ENCODE measurements at places on chromosomes 12 and 14.

GRCh38 chr14:99757331-99758070, 35.7 kb upstream of the EML1 start:
- DNase-seq = no peak

DNA sequence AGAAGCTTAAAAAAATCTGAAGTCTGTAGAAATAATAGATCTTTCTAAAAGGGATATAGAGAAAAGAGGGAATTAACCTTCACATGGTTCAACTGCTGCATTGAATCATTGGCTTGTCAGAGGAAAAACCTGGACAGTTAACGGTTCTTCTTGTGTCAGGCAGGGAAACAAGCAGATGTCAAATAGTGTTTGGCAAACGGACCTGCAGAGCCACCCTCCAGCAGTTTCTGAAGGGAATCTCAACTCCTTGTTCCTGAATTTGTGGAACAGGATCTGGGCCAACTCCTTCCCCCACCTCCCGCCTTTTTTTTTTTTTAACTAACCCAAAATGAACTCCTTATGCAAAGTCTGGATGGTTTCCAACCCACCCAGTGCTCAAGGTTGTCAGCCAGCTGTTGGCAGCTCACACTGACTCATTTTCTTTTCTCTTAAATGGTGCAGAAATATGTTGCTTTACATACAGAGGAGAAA, 187.3 kb downstream of the CAND1 start:
- DNase-seq = peak; percentile 41

DNA sequence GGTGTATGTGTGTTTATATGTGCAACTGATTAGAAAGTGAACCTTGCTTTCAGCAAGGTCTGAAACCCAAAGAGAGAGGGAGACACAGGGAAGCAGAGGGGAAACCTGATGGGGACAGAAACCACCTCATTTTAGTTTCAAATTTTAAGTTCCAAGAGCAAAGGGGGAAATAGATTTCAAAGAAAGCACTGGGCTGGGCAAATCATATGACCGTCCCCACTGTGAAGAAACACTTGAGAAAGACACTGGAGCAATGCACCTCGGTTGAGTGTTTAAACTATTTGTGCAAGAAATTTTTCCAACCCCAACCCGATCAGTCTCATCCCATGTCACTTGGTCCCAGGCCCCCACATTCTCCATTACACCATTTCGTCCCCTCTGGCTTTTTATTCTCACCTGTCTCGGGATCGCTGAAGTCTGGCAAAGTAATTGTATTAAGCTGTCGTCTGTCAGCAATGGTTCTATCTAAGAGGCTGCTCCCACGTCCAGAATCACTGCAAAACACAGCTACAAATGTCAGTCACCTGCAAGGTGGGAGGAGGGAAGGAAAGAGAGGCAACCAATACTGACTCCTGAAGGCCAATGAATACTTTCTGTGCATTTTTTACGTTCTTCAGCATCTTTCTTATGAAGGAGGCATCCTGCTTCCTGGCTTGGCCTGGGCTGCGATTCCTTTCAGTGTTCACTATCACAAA, 205.7 kb downstream of the TTC7B start:
- DNase-seq = no peak

GRCh38 chr12:125208942-125209341, 143.7 kb downstream of the AACS start:
- DNase-seq = no peak

DNA sequence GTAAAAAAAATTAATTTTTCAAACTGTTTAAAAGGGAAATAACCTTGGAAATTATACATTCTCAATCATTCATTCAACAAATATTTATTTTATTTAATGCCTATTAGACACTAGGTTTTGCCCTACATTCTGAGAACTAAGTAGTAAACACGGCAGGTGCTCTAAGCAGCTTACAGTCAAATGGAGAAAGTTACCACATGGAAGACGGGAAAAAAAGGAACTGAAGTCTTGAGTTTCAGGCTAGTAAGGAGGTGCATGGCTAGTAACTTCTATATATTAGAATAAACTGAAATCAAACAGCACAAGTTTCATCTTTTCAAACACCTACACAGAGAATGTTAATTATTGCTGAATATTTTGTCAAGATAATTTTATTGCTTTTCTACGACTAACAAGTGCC, 52.9 kb downstream of the C12orf42 start:
- no peak for DNase-seq

GRCh38 chr14:102819747-102820330, 42.6 kb downstream of the TRAF3 start:
- DNase-seq = no peak

GRCh38 chr12:29026419-29026818, 122.7 kb upstream of the FAR2 start:
- no peak for DNase-seq

DNA sequence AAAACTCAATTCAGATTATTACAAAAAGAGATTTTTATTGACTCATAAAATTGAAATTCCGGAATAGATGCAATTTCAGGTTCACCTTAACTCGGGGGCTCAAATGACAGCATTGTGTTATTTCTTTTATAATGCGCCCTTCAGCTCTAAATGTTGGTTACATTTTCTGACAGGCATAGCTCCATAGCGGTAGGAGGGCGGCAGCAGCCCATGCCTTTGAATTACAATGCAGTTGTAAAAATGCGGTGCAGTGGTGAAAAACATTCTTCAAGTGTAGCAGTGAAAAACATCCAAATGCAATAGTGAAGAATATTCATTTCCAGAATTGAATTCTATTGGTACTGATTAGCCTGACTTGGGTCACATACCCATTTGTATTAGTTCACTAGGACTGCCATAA, 215.3 kb upstream of the PKP2 start:
- DNase-seq = no peak

GRCh38 chr12:47082796-47083621, 3.2 kb upstream of the AMIGO2 start:
- peak; percentile 80 for DNase-seq

- DNase-seq = no peak
Observed at GRCh38 chr12:95169368-95169767, 47.9 kb downstream of the FGD6 start.

- peak; percentile 9 for DNase-seq
Observed at GRCh38 chr12:7512553-7512952, 9.0 kb upstream of the CD163 start.

- DNase-seq = no peak
Observed at GRCh38 chr12:39144613-39145061, 239.2 kb upstream of the CPNE8 start.

- no peak for DNase-seq
Observed at GRCh38 chr12:121189619-121190155, 20.2 kb upstream of the P2RX4 start.

- peak; percentile 56 for DNase-seq
Observed at GRCh38 chr14:97978341-97978740, 1181.2 kb downstream of the VRK1 start.

DNA sequence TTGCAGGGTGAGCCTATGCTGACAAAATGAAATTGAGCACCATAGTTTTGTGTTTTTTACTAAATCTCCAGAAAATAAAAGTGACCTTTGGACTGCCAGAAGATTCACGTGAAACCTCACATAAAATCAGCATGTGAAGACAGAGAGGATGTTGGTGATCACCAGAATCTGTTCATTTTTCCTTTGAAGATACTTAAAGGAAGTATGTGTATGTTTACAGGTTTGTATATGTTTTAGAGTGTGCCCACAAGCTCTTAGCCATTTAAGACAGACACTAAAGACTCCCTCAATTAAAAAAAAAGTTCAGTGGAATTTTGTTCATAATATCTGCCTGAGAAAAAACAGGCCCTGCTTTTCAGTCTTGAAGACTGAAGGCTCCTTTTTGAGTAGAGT, 25.9 kb downstream of the DDX47 start:
- no peak for DNase-seq

DNA sequence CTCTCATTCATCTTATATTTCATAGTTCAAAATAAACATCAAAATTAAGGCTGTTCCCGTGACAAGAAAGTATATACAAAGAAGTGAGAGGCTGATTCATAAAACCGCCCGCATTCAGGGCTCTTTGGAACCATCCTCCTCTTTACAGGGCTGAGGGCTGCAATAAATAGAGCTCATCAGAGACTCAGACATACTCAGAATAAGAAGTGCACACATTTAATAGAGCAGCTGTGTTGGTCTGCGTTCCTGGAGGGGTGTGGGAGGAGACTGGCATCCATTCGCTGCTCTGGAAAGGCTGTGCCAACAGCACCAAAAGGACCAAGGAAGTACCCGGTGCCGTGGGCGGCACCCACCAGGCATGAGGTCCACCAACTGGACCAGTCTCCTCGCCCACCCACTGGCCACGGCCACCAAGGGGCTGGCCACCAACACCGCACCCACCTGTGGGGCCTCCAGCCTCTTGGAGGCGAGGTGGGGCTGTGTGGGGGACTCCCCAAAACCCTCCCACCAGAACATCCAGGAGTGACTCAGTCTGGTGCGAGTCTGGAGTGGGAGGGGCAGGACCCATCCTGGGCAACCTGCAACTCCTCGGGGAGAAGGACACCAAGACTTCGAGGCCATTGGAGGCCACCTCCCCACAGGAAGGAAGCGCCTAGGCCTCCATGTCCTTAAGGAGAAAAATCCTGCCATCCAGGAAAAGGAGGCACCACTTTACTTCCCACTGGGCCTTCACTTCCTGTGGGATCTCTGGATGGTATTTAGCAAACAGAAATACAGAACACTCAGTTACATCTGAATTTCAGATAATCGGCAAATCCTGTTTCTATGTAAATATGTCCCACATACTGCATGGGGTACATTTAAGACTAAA, 32.7 kb downstream of the VCPKMT start:
- DNase-seq = no peak

DNA sequence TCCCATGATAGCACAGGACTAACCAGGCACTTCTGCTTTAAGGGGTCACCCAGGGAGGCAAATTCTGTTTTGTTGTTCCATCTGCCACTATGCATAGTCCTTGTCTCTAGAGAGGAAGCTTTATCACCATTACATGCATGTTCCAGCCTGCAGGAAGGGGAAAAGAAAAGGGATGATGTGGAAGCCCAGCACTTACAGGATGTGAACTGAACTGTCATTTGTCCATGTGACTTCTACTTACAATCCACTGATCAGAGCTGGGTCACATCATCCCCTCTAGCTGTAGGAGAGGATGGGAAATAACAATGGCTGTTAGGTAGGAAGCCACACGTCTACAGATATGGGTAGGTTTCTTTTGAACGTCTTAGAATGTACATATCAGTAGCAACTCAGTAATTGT, 203.1 kb downstream of the PTPRO start:
- no peak for DNase-seq

GRCh38 chr12:28882444-28882843, 266.6 kb upstream of the FAR2 start:
- no peak for DNase-seq

- peak; percentile 19 for DNase-seq
Observed at GRCh38 chr14:68145036-68145435, 325.5 kb downstream of the RAD51B start.

GRCh38 chr12:111596985-111597830, 1.9 kb downstream of the ATXN2 start:
- DNase-seq = peak; percentile 73

GRCh38 chr12:3218228-3219171, 141.3 kb downstream of the TSPAN9 start:
- no peak for DNase-seq

- DNase-seq = no peak
Observed at GRCh38 chr12:130938186-130938585, 15.5 kb upstream of the ADGRD1 start.

- DNase-seq = peak; percentile 8
Observed at GRCh38 chr12:27979145-27979544, 6.6 kb upstream of the PTHLH start.

DNA sequence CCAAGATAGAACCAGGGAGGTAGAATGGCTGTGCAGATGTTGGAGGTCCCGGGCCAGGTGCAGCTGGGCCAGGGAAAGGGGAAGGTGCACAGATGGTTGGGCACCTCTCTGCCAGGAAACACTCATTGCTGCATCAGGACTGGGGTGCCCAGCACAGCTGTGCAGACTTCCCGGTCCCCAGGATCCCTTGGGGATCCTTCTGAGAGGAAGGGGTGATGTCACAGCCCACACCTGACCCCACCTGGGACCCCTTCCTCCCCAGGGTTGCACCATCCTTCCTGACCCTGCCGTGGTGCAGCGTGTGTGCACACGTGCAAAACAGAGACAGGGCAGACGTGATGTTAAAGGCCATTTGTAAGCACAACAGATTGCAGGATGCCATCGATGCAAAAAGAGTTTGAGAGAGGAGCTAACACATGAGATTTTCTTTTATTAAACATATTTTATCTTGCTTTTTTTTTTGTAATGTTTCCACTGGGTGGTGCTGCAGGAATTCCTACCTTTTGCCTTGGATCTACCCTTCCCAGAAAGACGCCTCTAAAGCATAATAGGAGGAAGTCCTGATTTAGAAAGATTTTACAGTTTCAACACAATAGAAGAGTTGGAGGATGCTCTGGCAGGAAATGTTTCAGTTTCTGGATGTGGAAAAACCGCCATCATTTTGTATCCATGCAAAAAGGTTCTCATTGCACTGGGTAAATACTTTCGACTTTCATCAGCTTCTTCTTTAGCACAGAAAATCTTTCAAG, 14.8 kb downstream of the ELK3 start:
- no peak for DNase-seq

DNA sequence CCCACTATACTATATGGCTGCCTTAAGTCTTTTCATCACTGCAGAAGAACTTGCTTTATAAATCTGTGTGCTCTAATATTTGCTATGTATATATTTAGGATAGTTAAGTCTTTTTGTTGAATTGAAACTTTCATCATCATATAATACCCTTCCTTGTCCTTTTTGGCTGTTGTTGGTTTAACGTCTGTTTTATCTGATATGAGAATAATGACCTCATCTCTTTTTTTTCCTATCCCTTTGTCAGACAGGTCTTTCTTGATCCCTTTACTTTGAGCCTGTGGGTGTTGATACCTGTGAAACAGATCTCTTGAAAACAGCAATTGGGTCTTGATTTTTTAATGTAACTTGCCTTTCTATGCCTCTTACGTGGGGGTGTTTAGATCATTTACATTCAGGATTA, 316.3 kb downstream of the TMTC2 start:
- no peak for DNase-seq

DNA sequence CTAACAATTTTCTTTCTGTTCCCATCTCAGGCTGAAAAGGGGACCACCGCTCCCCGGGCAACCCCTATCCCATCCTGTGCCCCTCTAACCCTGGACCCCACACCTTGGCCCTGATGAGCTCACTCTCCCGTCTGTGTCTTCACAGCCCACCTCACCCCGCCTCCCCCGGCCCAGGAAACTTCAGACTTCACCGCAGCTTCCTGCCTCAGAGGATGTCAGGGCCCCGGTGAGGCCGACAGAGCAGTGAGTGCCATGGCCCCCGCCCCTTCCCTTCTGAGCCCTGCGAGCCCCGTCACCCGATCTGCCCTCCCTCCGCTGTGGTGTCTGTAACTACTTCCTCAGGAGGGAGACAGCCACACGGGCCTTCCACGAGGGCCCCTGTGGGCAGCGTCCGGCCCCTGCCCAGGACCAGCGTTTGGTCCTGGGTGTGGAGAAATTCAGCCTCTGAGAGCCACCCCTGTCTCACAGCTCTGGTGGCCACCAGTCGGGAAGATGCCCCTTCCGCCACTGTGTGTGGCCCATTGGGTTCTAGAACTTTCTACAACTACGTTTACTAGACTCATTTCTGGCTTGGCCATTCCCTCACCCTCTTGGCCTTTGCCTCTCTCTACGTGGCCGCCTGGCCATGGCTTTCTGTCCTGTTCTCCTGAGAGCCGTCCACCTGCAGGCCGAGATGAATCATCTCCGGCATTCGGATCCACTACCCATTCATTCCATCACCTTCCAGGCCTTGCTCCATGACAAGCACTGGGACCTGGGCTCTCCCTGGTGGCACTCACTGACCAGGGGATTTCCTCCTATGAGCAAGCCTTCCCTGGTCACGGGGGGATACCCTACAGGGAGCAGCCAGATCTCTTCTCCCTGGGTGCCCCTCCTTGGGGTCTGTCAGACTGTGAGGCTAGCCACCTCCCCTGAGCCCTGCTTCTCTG, 3.4 kb downstream of the RHOF start:
- no peak for DNase-seq

GRCh38 chr14:68359837-68360552, 432.9 kb downstream of the ZFP36L1 start:
- DNase-seq = no peak

All from SK-MEL-5 (cell line).